BJ (cell line): ENCODE measurements at places on chromosomes 12 and 14.

DNA sequence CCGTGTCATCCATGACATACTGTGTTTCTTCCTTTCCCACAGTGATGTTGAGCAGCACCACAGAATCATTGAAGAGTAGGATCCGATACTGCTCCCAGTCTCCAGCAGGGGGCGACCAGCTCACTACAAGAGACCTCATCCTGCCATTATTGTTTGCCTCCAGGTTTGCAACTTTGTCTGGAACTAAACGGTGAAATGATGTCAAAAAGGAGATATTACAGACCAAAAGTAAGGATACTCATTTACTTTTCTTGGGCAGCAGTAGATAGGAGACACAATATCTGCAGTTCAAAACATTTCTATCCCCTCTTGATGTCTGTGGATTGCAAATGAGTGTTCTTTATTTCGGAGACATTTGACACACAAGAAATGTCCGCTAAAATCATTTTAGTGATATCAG lies 47.2 kb downstream of the PTPRB start:
- DNase-seq, result no peak

GRCh38 chr14:23063601-23064000 lies 6.3 kb upstream of the CDH24 start:
- DNase-seq, result no peak

- peak; percentile 79 for DNase-seq
Observed at GRCh38 chr14:71248194-71248593, 340.9 kb downstream of the PCNX1 start.

DNA sequence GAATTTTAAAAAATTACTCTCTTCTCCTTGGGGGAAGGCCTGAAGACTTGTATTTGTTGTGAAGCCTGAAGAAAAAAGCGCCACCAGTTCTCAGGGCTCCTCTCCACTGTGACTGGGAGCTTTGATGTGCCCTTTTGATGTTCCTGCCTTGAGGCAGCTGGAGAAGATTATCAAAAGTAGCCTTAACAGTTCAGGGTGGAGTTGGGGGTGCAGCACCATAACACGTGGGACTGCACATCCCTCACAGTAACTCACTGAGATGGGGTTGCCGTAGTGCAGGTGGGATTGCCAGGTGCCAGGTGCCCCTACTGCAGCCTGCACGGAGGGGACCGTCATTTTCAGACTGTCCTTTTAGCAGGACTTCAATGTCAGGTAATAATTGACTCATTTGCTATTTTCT lies 474.1 kb downstream of the ETNK1 start:
- DNase-seq, result no peak

DNA sequence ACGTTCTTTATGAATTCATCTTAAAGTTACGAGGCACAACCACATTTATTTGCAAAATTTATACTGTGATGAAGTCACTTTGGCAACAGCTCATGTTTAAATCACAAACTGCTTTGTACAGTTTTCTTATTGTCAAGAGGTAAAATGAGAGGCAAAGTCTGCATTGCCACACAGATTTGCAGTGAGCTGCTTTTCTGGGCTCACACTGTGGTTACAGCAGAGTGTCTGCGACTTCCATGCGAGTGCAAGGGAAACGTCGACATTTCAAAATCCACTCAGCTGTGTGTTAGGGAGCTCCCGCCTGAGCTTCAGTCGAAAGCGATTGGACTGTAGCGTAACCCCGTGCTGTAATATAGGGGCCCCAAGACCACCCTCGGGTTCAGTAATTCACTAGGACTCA lies 13.0 kb downstream of the MTA1 start:
- no peak for DNase-seq

- no peak for DNase-seq
Observed at GRCh38 chr12:72610342-72610741, 338.2 kb downstream of the TRHDE start.

GRCh38 chr12:5332551-5332950 lies 99.4 kb upstream of the NTF3 start:
- no peak for DNase-seq
